ENCODE measurements at places on chromosomes 4 and X.

DNA sequence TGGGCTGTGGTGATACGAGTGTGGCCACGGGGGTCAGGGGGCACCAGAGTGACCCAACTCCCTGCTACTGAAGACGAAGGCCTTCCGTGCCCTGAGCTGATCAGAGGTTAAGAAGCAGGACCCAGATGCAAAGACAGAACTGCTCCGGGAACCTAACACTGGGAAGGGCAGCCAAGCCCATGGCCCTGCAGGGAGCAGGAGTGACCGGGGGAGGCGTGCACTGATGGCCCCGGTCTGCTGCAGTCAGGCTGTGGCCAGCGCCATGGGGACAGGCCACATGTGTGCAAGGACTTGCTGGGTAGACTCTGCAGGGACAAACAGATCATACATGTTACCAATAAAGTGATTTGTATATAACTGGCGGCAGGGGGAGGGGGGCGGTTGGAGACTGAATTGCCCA, 74.6 kb downstream of the ACOX3 start:
- peak; percentile 51 for DNase-seq

DNA sequence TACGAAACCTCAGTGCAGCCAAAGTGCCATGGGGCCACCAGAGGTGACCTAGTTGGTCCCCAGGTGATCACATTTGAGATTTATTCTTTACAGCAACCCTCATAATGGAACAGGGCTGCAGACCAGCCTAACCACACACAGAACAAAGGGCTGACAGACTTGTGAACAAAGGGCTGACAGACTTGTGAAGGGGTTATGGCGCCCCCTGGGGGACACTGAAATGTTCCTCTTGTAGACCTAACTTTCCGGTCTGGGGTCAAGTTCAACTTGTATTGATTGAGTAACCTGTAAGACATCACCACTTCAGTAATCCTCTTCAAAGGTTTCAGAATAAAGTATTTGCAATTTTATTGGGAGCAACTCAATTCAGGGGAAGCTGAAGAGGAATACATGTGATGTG, 175.9 kb upstream of the RPS6KA3 start:
- DNase-seq = no peak

DNA sequence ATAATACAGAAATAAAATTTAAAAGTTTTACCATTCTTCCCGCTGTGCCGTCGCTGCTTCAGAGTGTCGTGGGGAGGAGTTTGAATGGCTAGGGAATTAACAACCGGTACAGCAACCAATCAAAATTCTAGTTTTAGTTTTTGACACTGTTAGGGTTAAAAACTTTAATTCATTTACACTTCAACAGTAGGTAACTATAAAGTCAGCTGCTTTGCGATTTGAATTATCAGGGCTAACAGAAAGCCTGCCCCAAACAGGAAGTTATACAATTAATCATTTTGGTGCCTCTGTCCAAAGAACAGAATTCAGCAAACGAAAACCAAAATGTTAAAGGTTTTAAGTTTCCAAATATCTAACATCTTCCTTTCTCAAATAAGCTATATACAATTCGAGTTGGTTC, 2.3 kb downstream of the HNRNPD start:
- DNase-seq = no peak

DNA sequence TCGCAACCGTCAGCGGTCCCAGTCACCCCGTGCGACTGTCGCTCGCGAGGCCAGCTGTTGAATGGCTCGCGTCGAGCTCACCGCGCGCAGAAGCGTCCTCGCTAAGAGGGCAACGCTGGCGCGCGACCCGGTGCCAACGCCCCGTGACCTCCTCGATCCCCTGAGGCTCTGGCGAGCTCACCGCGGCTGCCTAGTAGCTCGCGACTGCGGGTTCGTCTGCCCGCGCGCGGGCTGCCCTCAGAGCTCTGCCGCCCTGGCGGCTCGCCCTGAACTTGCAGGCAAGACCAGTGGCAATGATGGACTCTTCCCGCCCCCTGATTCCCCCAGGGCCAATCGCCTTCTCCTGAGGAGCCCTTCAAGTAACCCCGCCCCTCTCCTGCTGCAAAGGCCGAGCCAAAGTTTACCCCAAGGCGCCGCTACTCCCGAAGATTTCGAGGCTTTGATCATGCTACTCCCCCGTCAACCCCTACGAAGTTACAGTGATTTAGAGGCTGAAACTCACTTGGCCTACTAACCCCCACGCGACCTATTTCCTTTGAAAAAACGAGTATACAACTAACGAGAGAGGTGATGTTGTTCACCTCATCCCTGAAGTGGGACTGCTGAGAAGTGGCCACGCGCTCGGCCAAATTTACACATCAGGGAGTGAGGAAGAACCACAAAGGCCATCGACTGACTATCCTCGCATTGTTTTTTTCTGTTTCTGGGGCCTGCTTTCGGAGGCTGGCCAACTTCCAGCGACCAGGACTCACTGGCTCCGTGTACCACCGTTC, 37.5 kb downstream of the PGRMC1 start:
- DNase-seq = peak; percentile 90

DNA sequence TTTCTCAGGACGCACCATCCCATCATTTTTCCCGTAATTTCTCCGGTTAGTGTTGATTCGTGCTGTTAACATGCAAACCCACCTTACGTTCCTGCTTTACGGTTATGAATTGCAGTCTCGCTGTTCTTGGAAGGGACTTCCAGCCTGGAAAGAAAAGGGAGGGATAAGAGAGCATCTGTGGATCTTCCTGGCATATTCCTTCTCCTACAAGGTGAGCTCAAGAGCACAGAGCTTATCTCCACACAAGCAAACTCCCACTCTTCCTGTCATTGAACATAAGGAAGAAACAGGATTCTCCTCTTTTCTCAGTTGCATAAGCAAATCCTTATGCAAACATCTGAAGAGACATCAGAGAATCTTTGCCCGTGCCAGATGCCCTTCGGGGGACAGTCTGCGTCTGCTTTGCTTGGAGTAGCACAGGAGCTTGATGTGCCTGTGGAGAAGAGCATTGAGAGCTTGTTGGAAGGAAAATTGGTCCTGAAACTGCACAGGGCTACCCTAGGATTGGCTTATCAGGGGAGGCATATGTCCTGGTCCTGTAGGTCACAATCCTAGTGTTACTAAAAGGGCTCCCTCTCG, 127.0 kb downstream of the ASMT start:
- DNase-seq = no peak

DNA sequence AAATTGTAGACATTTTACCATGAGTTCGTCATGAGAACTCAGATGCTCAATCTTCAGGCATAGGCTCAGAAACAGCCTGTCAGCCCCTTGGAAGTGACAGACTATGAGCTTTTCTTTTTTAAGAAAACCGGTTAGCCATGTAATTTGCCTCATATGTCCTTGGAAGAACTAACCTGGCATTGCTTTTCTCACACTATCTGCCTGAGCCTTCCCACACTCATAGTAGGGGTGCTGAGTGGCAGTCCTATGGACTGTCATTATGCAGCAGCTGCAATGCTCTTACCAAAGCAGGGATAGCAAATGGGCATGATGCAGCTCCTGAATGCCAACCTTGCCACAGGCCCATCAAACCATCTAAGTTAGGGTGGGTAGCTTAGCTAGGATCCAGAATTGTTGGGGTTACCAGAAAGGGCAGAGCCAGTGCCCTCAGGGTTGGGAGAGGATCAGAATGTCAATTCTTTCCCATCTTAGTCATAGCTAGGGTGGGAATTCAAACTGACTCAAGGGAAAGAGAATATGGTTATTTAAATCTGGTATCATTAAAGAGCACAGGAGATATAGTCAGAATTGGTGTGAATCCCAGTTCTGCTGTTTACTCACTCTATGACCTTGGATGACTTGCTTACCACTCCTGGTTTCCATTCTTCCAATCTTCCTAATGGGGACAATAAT, 230.6 kb upstream of the CPEB2 start:
- DNase-seq = no peak

DNA sequence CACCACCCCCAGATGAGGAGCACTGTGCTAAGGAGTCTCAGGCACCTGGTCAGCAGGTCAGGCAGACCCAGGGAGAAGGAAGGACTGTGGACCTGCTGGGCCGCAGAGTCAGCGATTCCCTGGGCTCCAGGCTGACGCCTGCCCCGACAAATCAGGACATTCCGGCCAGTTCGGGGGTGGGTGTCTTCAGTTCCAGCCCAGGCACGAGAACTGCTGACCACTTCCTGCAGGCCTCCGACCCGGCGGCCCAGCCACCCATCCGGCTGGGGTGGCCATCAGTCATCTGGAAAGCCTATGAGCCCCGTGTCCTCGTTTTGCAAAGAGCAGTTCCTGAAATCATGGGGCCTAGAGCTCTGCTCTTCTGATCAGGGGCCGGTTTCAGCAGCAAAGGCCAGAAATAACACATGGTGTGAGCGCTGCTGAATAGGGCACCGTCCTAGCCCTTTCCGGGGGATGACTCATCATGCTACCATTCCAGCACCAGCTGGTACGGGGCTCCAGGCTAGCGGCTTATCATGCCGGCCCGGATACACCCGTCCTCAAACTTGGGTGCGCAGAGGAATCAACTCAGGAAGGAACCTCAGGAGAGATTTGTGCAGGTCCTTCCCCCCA, 7.8 kb upstream of the SH3TC1 start:
- no peak for DNase-seq
